ENCODE measurements at places on chromosomes 5 and 9.
A peak's percentile ranks its signal among the peaks of the same experiment; 100 is the strongest.

GRCh38 chr9:133369422-133369821 lies 6.4 kb downstream of the SURF4 start:
- no peak for DNase-seq

DNA sequence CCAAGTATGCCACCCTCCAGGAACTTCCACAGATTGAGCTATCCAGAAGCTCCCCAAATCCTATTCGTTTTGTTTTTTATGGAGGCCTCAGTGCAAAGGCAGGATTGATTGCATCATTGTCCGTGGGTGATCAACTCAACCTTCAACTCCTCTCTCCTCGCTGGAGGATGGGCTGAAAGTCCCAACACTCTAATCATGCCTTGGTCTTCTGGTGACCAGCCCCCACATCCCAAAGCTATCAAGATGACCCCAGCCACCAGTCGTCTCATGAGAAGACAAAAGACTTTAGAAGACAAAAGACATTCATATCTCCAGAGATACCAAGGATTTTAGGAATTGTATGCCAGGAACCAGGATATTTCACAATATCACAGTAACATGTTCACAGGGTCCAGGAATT lies 441.6 kb upstream of the WWC1 start:
- no peak for DNase-seq

DNA sequence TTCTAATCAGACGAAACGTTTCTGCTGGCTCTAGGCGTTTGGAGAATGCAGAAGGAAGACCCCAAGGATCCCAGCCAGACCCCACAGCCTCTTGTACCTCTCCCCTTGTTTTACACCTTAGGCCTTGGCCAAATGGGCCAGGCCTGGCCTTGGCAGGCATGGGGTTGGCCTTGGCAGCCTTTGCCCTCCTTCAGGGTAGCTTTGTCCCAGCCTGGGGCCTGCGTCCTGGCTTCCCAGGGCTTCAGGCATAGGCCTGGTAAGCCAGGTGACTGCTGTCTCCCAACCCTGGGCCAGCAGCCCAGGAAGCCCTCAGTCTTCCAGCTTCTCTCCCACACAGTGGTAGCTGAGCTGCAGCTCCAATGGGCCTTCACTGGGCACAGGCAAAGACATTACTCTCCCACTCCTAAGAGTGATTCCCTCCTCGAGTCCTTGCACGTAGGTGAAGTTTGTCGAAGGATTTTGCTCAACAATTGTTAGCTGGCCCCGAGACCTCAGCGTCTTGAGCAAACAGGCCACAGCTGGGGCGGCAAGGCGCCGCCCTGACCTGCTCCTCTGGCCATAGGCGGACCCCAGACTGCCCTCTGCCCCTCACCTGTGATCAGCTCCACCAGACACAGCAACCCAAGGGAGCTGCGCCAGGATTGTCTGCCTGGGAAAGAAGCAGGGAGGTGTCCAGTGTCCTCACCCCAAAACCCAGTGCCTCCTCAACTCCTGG lies 1.1 kb upstream of the PITX1 start:
- DNase-seq: no peak

DNA sequence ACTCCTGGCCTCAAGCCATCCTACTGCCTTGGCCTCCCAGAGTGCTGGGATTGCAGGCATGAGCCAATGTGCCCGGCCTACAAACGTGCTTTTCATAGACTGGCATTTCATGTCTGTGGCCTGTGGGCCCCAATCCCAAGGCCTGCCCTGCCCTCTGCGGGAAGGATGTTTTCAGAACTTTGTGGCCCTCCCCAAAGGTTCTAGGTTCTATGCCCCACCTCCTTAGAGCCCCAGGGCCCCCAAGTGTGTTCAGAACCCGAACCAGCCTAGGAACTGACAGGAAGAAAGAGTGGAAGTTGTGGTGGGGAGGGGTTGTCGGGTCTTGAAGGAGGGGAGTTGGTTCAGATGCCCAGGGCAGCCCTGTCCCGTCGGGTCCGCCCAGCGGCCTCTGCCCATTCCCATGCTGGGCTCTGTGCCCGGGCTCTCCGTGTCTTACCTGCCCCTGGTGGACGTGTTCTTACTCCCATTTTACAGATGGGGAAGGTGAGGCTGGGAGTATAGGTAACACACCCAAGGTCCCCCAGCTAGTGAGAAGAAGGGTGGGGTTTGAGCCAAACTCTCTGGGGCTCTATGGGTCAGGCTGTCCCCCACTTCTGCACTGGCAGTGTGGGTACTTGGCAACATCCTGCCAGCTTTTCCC lies 175.8 kb upstream of the IER5L start:
- no peak for DNase-seq

- DNase-seq: peak; percentile 44
Observed at GRCh38 chr9:17075758-17076485, 58.9 kb upstream of the CNTLN start.

GRCh38 chr9:88925481-88925880 lies 65.8 kb upstream of the S1PR3 start:
- no peak for DNase-seq

DNA sequence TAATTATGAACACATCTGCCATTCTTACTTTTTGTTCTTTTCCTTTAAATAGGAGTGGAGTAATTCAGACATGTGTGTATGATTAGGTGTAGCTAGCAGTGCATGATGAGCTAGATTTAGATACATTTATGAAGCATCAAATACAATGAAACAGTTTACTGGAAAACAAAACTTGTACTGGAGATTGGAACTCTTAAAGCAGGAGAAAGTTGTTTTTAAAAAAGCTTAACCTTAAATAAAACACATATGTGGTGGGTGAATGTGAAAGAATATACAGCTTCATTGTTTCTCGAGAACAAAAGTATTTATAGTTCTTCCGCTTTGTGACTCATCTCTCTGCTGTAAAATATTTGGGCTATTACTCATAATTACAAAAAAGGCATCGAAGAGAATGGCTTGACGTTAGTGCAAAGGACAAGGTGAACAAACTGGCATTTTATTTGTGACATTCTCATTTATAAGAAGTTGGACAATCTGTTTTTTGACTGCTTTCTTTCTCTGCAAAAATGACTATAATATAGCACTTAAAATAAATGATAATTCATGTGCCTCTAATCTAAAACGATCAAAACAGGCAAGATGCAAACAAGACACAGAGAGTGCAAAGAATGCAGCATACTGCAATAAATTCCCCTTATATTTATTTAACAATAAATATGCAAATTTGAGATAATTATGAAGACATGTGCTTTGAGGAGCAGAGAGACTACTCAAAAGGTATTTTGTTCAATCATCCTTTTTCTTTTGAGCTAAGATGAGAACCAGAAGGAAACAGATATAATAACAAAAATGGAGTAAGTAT lies 478.8 kb downstream of the CETN3 start:
- peak; percentile 50 for DNase-seq

GRCh38 chr5:67306965-67307607 lies 110.5 kb upstream of the CD180 start:
- DNase-seq: no peak

GRCh38 chr5:101271416-101271815 lies 368.3 kb upstream of the ST8SIA4 start:
- DNase-seq: no peak

- no peak for DNase-seq
Observed at GRCh38 chr9:130732793-130733221, 39.2 kb downstream of the EXOSC2 start.

GRCh38 chr5:87103616-87104287 lies 163.9 kb upstream of the RASA1 start:
- no peak for DNase-seq

DNA sequence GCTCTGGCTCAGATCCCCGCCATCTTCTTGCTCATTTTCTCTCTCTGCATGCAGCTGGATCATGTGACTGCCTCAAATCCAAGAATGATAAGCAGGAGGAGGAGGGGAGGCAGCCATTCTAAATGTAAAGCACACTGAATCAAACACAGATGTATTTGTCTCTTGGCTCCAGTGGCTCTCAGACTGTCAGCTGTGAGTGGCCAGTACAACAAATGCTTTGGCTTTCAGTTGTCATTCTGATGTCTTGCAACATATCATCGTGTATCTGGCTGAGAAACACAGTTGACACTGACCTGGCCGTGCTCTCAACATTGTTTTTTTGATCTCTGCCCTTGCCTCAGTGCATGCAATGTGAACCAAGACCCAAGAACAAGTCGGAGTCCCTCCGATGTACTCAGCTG lies 233.1 kb downstream of the ADAMTSL1 start:
- DNase-seq: no peak

GRCh38 chr9:132486706-132487350 lies 76.8 kb downstream of the CFAP77 start:
- DNase-seq: no peak

- no peak for DNase-seq
Observed at GRCh38 chr9:136255896-136256890, 10.6 kb upstream of the QSOX2 start.

DNA sequence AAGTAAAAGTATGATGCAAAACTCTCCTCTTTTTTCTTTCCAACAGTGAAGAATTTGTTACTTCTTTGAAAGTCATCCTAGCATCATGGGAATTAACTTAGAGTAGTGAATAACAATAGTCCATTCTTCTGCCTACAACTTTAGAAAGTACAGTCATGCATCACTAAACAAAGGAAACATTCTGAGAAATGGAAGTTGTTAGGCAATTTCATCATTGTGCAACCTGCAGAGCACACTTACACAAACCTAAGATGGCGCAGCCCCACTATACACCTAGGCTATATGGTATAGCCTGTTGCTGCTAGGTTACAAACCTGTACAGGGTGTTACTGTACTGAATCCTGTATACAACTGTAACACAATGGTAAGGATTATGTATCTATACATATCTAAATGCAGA lies 1209.3 kb upstream of the C9orf72 start:
- DNase-seq: no peak

DNA sequence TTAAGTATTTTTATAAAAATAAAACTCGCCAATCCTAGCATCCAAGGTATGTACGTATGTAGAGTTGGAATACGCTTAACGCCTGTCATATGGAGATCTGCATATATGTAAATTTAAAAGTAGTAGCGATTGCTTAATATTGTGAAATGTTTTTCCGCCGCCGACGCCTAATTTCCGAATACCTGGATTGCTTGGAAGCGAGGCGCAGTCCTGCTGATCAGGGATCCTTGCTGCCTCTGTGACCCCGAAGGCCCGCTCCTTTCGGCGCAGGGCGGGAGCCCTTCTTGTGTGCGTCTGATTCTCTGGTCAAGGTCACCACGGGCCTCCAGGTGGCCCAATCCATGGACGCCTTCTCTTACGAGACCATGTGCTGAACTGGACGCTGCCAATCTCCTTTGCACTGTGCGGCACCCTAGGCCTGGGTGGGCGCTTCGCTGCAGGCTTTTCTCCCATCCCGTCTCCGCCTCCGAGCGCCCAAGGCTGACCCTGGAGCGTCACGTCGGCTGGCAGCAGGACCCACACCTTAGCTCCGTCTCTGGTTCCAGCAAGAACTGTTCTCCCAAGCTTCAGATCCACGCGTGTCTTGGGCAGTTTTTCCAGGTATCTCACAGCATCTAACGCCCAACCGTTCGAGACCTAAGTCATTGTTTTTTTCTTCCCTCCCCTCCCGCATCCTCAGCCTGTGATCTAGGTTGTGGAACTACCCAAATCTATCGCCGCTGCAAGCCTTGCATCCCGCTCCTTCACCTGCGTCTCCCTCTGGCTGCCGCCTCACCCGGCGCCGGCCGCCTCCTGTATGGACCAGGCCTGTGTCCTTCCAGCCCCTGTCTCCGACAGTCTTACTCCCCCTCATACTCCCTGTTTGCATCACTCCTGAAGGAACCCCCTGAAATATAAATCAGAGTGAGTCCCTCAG lies 3.6 kb upstream of the TRIM41 start:
- no peak for DNase-seq

GRCh38 chr9:14616188-14616982 lies 76.8 kb downstream of the ZDHHC21 start:
- DNase-seq: peak; percentile 17

- no peak for DNase-seq
Observed at GRCh38 chr9:109311286-109311685, 9.6 kb downstream of the EPB41L4B start.

DNA sequence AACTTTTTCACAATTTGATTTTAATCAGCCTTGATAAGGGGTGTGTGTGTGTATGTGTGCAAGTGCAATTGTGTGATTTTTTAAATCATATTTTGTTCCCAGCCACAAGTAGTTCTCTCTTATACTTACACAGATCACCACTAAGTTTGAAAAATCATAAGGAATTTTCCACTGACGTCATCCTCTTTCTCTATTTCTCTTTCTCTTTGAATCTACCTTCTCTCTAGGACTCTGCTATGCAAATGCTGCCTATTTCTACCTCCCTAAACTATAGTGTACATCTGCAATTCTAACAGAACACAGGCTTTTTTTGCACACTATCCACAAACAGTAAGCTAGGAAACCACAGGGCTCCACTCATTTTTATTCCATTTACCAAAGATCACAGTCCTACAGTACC lies 254.6 kb upstream of the CYLC2 start:
- no peak for DNase-seq

DNA sequence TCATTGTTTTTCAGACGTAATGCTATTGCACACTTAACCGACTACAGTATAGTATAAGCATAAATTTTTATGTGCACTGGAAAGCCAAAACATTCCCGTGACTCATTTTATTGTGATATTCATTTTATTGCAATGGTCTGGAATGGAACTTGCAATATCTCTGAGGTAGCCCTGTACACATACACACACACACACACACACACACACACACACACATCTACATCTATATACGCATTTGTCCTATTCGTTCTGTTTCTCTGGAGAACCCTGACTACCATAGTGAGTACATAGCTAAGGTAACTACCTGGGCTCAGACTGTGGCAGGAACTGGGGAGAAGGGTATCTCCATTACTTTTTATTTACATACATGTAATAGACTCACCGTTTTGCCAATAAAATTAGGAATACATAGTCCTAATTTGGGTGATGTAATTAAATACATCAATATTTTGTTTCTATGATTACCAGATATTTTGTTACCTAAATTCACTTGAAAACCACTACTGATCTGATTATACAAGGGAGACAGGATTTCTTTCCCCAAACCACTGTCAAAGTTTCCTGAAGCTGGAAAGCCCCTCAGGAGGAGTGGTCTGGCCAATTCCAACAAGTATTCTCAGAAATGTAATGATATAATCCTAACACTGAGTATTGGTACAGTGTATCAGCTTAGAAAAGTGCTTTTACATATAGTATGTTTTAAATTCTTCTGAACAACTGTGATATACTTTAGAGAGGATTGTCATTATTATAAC lies 74.0 kb upstream of the PLPP1 start:
- no peak for DNase-seq

GRCh38 chr5:118553662-118554061 lies 434.7 kb downstream of the DTWD2 start:
- DNase-seq: peak; percentile 88

GRCh38 chr9:105144841-105145240 lies 99.6 kb upstream of the SLC44A1 start:
- no peak for DNase-seq

GRCh38 chr5:125291447-125291846 lies 545.0 kb upstream of the ZNF608 start:
- no peak for DNase-seq

GRCh38 chr9:69895659-69896058 lies 75.0 kb downstream of the CFAP95 start:
- DNase-seq: peak; percentile 57
